A375 (cell line): ENCODE measurements at places on chromosomes 2 and 18. TPM values are rescaled to one million over a fixed set of nuclear protein-coding genes. Genes with fewer than 3 reads are reported as not detected.

Gene TPO
- total RNA-seq: not detected in 2 replicates

Gene SCN9A
- 0.38 and 1.1 TPM in 2 replicates for total RNA-seq

Gene IL1F10
- not detected in 2 replicates for total RNA-seq

Gene ZSWIM2
- total RNA-seq: not detected in 2 replicates

Gene GPD2
- total RNA-seq: 48.1 and 83.3 TPM in 2 replicates
